Hippocampal formation (tissue), 2 donors: ENCODE measurements at places on chromosomes 6 and 20.

- no peak for DNase-seq
These were observed 88.1 kb downstream of the SYNJ2 start for GRCh38 chr6:158069800-158070195.

GRCh38 chr6:100304575-100304974 is 160.1 kb downstream of the SIM1 start:
- no peak for DNase-seq

GRCh38 chr20:20076297-20077065 is 24.1 kb downstream of the CFAP61 start:
- peak; percentile 81 for DNase-seq

DNA sequence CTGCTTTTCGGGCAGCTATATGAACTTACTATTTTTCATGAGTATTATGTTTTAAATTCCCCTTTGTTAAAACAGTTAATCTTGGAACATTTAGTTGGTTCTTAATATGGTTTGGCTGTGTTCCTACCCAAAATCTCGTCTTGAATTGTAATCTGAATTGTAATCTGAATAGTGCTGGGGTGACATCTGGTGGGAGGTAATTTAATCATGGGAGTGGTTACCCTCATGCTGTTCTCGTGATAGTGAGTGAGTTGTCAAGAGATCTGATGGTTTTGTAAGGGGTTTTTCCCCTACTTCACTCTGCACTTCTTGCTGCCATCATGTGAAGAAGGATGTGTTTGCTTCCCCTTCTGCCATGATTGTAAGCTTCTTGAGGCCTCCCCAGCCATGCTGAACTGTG is 305.4 kb upstream of the MAP3K7 start:
- DNase-seq, result no peak

DNA sequence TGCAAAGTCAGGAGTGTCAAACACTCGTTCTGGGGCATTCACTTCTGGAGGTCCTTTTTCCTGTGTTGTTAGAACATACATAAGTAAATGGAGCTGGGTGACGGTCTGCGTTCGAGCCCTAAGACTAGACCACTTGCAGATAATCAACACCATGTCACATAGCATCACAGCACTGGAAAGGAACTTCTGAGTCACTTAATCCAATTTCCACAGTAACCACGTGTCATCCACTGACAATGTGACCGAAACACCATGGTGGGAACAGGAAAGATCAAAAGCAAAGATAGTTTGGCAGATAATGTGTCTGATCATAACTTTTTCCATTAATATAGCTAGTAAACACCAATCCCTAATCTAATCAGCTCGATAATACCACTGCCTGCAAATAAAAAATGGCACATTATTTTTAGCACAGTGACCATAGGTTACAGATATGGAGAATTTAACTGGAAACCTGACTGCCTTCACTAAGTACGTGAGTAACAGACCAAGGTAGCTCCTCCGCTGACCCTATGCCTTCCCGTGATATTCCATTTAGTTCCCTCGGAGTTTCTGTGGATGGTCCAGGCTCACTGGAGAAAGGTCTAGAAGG is 34.8 kb downstream of the WRNIP1 start:
- DNase-seq, result no peak

DNA sequence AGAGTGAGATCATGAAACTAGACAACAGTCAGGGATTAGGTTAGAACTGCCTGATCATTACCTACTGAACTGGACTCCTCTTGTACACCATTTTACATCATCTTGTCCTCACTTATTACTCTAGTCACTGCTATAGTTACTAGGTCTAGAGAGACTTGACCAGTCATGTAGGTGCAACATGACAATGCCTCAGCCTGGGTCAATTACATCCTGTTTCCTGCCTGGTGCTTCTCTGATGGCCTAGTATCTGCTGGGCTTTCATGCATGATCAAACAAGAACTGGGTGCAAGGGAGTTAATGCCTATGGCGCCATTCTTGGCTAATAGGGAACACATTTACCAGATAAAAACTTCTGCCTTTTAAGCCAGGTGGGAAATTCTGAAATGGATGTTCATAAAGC is 39.2 kb upstream of the MMS22L start:
- no peak for DNase-seq

GRCh38 chr6:75268121-75268987 is 16.2 kb downstream of the TMEM30A start:
- no peak for DNase-seq

- DNase-seq, result peak; percentile 24
These were observed 110.0 kb downstream of the QRSL1 start for GRCh38 chr6:106739387-106739786.

DNA sequence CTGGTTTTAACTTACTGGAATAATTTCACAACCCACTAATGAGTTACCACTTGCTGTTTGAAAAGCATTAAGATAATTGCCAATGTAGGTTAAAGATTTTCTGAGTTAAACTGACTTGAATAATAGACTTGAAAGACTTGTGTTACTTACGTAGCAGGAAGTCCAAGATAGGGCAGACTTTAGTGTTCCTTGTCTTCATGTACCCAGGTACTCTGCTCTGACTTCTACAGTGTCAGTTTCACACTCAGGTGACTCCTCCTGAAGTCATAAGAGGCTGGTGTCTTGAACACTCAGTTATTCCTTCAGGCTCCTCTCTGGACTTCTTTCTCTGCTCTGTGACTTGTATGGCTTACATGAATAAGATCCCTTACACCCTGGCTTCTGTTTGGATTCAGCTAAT is 76.3 kb upstream of the SGK1 start:
- no peak for DNase-seq

DNA sequence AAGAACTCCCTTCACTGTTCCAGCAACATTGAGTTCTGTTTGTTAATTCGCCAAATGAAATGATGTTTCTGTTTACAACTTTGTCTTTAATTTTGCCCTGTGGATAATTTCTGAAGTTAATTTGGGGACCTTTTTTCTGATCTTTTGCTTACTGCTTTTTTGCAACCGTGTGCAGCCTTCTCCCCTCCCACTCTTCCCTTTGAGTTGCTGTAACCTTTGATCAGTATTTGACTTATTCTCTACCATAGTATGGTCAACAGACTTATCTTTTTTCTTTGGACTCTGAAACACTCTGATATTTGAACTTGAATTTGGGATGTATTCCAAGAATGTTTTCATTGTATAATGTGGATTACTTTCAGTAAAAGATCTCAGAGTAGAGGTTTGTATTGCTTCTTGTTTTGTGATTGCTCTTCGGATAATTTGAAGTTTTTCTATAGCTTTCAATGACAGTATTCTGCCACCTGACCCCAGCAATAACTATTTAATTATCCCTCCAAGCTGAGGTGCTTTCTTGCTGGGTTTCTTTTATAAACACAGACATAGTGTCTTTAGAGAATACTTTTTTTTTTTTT is 46.2 kb downstream of the LRRN4 start:
- no peak for DNase-seq

- DNase-seq, result no peak
These were observed 79.5 kb upstream of the BTBD3 start for GRCh38 chr20:11838076-11838636.

DNA sequence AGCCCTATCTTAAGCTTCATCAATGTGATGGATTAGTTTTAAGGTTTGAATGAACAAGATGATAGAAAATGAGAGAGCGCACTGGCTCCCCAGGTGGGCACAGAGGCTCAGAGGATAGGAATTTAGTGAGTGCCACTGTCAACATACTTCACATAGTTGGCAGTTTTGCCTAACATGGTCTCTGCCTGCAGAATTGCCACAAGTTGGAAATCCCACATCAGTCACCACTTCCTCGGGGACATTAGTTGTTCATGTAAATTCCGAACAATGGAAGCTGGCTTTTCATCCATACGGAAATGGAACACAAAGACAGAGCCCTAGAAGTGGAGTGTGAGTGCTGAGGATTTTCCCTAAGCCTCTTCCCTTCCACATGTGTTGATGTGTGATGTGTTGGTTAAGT is 123.9 kb upstream of the PHACTR1 start:
- no peak for DNase-seq

DNA sequence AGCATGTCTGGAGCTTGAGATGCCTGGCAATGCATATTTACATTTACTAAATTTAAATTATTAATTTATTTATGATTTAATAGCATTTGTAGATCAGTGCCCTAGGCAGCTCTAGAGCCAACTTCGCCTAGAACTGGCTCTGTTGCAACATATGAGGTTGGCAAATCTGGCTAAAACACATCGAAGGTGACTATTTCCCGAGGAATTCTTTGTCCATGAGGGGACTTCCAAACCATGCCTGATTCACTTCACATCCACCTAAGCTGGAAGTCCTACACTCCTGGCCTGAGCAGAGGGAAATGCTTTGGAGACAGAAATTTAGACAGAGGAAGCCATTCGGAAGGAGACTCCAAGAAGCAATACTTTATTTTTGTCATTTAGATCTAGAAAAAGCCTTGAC is 211.0 kb upstream of the ARG1 start:
- DNase-seq, result no peak

DNA sequence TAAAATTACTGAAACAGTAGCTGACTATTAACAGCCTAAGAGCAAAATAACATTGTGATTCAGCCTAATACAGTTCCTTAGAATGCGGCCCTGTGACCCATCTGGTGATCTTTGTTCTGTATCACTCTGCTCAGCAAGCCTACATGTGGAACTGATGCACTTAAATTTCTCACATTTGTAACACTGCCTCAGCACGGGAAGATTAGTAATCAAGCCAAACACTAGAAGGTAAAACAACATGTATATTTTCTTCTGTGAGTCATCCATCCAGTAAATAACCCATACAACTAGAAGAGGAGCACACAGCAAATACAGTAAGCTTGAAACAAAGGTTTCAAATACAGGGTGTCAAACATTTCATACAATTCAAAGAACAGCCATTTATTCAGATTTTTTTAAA is 189.7 kb upstream of the NOX3 start:
- no peak for DNase-seq

- DNase-seq, result no peak
These were observed 55.8 kb upstream of the SMOC2 start for GRCh38 chr6:168385037-168385759.

- no peak for DNase-seq
These were observed 96.7 kb downstream of the BACH2 start for GRCh38 chr6:90199900-90200299.

DNA sequence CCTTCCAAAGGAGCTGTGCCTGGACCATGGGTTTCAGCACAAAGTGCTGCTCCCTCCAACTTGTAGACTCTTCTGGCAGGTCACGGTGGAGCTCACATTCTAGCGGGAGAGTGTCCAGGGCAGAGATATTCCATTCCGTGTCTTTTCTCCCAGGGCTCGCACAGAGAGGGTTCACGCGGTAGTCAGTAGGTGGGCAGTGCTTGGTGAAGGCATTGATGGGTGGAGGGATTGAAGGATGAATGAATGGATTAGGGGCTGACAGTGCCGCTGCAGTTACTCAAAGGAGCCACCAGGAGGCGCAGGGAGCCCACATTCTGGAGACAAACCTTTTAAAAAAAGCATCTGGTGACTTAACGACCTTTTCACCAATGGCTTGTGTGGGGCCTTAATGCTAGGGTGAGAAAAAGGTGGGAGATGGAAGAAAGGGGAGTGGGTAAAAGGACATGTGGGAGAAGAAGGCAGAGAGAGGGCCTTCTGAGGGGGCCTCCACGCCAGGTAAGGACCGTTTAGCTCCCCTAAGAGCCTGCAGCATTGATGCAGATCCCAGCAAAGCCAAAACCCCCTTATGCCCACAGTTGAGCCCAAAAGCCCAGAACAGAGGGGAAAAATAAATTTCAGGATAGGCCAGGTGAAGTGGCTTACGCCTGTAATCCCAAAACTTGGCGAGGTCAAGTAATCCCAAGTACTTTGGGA is 17.5 kb upstream of the FAM110A start:
- peak; percentile 4 for DNase-seq

DNA sequence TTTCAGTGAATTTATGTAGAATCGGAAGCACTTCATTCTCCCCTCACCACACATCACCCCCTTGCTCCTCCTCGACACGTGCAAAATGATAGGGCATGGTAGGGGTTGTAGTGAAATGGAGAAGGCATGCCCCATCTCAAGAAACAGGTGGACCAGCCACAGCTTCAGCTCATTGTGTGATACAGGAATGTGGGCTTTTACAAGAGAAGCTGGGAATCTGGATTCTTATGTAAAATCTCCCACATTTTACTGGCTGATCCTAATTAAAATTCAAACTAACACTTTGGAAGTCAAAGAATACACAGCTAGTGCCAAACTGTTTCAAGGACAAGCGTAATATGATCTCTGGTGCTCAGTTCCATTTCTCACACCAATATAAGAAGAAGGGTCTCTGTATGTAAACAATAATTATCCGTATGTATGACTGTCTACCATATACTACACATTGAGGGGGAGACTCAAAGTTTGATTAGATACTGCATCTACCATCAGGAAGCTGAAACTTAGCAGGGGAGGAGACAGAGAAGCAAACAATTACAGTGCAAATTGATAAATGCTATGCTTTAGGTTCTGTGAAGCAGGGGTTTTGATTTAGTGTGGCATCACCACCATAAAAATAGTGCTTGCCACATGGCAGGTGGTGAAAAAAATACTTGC is 24.3 kb upstream of the KIAA0408 start:
- no peak for DNase-seq

- DNase-seq, result no peak
These were observed 25.3 kb downstream of the NOL4L start for GRCh38 chr20:32559753-32560380.

- DNase-seq, result no peak
These were observed 154.2 kb upstream of the TSHZ2 start for GRCh38 chr20:52817981-52818380.
